ENCODE measurements at places on chromosomes 2 and 18.

GRCh38 chr2:45285771-45286390 lies 276.6 kb upstream of the SIX2 start:
- DNase-seq: no peak

DNA sequence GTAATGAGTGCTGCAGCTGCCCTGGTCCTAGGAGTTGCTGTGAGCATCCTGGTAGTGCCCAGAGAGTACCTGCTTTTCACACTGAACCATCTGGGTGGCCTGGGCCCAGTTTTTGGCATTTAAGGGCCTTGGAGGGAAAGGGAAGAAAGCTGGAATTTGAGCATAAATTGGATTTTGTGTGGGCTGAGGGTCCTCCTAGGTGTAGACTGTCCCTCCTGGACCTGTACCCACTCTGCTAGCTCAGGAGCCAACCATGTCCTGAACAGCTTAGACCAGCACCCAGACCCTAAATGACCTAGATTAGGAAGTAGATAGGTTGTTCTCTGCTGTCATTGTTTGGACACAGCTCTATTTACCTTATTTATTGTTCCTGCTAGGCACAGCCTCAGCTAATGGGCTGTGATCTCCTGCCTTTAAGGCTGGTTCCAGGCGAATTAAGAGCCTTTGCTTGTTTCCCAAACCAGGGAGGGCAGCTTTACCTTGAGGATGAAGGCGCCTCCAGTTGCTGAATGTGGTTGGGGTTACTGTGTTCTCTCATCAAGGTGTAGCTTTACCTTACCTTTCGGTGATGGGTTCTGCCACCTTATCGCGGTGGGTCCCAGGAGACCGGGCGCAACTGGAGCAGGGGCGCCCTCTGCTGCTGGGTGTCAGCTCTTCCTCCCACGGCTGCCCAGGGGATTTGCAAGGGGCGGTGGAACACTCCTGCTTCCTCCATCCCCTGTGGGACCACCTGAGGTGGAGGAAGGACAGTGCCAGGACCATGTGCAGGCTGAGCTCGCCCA lies 34.4 kb downstream of the ITGA6 start:
- DNase-seq: peak; percentile 70

DNA sequence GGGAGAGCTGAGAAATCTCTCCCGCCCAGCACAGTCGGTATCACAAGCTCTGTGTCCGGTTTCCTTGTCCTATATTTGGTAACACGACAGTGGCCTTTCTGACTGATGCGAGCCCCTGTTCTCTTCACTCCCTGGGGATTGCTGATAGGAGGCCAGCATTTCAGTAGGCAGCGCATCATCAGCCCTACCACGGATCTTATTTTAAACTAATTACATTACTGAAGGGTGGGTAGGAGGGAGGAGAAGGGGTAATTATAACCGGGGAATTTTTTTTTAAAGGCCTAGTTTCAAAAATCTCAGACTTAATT lies 125.6 kb upstream of the LGALSL start:
- DNase-seq: no peak

DNA sequence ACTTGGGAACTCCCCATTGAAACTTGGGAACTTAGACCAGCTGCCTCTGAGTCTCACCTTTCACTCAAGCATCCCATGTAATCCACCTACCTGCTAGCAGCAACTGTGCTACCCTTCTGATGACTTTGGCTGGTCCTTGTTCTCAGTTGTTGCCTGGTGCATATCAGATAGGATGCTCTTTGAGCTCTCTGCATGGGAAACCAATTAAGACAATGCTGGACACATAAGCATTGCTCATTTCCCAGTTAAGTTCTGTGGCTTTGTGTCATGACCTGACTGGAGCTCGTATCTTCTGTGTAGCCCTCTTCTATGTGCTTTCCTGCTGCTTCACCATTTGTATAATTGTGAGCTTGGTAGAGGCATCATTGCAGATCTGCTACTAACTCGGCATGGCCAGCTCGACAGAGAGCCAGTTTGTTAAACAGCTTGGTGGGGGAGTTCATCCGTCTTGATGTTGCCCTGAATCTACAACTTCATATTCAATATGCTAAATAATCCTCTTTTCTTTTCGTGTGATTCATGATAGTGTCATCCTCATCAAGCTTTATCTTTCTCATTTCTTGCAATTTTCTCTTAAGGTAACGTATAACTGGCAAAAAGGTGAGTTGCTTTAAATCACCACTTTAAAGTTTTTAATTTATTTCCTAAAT lies 447.5 kb upstream of the SLC14A2 start:
- DNase-seq: no peak

DNA sequence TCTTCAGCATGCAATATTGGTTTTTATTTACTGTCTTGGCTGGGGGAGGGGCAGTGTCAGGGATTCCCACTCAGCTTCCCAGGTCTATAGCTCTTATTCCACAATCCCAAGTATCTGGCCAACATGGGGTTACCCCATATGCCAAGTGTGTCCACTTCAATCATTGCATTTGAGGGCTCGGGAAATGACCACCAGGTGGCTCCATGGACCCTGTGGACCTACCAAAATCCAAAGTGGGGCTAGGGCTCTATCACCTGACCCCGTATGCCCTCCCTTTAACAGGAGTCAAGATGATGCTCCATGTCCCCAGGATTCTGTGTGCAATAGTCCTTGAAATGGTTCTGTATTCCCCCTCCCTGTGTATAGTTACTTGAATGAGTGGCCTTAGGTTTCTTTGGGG lies 12.1 kb upstream of the TRAF3IP1 start:
- no peak for DNase-seq

DNA sequence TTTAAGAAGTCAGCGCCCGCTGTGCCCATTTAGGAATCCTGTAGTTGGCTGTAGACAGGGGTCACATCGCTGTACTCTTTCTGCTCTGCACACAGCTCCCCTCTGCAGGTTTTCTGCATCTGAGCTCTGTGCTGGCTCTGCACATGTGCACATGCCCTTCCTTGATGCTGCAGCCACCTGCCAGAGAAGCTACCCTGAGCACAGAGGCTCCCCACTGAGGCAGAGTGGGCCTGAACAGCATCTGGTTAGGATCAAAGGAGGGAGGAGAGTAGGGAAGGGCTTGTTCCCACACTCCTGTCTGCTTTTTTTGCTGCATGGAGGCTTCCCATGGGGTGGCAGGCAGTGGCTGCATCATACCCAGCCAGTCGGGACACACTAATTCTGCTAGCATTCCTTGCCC lies 238.9 kb downstream of the FHOD3 start:
- no peak for DNase-seq

Data from RPMI8226 (cell line).